ENCODE measurements at places on chromosomes 2 and 18. TPM values are rescaled to one million over a fixed set of nuclear protein-coding genes. Genes with fewer than 3 reads are reported as not detected.

The MOGAT1 gene
- not detected for total RNA-seq

The TTC27 gene
- 16.5 TPM for total RNA-seq

The LRRTM4 gene
- total RNA-seq: 10.1 TPM

The TMEM198 gene
- total RNA-seq: 16.4 TPM

- H3K36me3 ChIP-seq: no peaks in the 10 kb centered on the region
- no peak overlapping the region for H3K27ac ChIP-seq
- no peak for DNase-seq
- no peaks in the 10 kb centered on the region for H3K27me3 ChIP-seq
- peaks cover 29% of the 10 kb centered on the region for H3K4me1 ChIP-seq
Measured at GRCh38 chr2:45688479-45689298, 37.2 kb downstream of the PRKCE start.

DNA sequence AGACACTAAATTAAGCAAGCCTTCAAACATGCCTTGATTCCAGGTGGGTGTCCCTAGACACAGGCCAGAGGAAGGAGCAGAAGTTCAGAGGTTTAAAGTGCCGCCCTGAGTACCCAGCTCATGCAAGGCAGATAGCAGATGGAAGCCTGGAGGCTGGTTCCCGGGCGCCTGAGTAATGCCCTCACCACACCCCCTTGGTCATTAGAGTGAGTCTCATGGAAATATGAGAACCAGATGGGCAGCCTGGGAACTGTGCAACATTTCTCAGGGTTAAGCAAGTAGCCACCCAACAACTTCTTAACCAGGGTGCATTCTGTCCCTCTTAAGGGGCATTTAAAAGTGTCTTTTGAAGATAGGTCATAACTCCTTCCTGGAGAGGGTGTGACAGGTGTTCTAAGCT, 44.1 kb downstream of the TGFA start:
- H3K4me1 ChIP-seq: no peaks in the 10 kb centered on the region
- H3K4me3 ChIP-seq: no peak overlapping the region
- no peak for DNase-seq
- H3K36me3 ChIP-seq: no peaks in the 10 kb centered on the region
- H3K27ac ChIP-seq: no peak overlapping the region

DNA sequence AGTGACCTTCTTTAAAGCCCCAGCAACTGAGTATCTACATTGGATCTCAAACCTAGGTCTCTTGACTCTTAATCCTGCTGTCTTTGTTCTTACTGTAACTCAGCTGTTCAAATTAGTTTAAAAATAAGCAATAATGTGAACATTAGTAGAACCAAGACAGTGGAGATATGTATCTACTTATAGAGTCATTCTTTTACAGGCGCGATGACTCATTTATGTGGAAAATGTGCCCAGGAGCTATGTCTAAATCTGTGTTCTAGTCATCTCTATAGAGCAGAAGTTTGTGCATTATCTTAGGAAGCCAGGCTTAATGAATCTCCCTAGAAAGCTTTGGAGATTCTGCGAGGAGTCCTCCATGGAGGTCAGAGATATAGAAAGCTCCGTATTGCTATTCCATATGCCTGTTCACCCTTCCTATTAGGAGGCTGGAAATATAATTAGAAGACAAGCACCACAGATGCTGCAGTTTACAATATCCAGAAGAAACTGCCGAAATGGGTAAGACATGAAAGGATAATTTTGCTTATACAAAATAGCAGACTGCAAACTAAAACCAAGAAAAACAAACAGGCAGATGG, 211.6 kb downstream of the TRIB2 start:
- no peak for DNase-seq
- peaks cover 2% of the 10 kb centered on the region for H3K36me3 ChIP-seq
- H3K27me3 ChIP-seq: no peaks in the 10 kb centered on the region
- H3K4me1 ChIP-seq: peaks cover 30% of the 10 kb centered on the region
- H3K27ac ChIP-seq: no peak overlapping the region

GRCh38 chr2:128867936-128868636, 549.4 kb upstream of the HS6ST1 start:
- H3K4me1 ChIP-seq: peaks cover 7% of the 10 kb centered on the region
- no peak overlapping the region for H3K4me3 ChIP-seq
- no peak overlapping the region for H3K27ac ChIP-seq
- H3K36me3 ChIP-seq: no peaks in the 10 kb centered on the region

GRCh38 chr2:154638783-154639182, 59.7 kb upstream of the KCNJ3 start:
- no peak for DNase-seq
- H3K27me3 ChIP-seq: no peaks in the 10 kb centered on the region
- H3K27ac ChIP-seq: no peak overlapping the region

- H3K4me1 ChIP-seq: no peaks in the 10 kb centered on the region
- H3K36me3 ChIP-seq: no peaks in the 10 kb centered on the region
- peak; percentile 56 for DNase-seq
- no peak overlapping the region for H3K4me3 ChIP-seq
- no peaks in the 10 kb centered on the region for H3K27me3 ChIP-seq
Measured at GRCh38 chr2:84022810-84023431, 436.2 kb downstream of the SUCLG1 start.

Data from neural crest cell (in vitro differentiated cells).